ENCODE measurements at places on chromosomes 16 and 17.

- DNase-seq = no peak
Observed at GRCh38 chr17:6347776-6348175, 87.1 kb downstream of the AIPL1 start.

DNA sequence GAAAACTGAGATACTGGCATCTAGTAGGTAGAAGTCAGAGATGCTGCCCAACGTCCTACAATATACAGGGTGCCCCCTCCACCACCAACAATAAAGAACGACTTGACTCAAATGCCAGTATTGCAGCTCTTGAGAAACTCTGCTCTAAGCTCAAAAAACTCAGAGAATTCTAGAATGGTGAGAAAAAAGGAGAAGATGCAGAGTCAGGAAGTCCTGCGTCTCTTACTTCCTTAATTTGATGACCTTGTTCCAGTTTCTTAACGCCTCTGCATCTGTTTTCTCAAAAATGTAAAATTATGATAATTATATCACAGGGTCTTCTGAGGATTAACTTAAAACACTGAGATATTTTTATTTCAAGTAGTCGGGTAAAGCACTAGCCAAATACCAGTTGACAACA lies 1.7 kb upstream of the HSBP1 start:
- DNase-seq = no peak

- no peak for DNase-seq
Observed at GRCh38 chr16:71337631-71338030, 20.9 kb upstream of the CALB2 start.

- no peak for DNase-seq
Observed at GRCh38 chr16:14485121-14485551, 144.9 kb downstream of the PARN start.

DNA sequence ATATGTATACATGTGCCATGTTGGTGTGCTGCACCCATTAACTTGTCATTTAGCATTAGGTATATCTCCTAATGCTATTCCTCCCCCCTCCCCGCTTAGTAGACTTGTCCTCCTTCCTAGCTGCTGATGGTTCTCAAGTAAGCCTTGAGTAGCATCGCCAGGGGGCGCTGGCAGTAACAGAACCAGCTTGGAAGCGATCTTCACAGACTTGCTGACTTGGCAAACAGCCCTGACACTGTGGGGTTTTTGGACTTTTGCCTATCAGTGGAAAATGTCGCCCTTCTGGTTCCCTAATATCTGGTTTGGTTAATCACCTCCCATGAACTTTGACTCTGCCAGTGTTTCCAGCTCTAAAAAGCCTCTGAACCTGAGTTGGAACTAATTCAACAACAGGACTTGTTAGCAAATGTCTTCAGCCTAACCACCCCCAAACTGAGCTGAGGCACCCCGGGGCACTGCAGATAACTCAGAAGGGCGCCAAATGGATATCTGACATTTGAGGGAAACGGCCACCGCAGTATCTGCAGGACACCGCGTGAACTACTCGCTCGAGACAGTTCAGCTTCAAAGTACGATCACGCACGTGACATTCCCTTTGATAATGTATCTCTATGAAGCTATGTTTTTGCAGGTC lies 15.4 kb upstream of the SPATA32 start:
- peak; percentile 92 for DNase-seq

DNA sequence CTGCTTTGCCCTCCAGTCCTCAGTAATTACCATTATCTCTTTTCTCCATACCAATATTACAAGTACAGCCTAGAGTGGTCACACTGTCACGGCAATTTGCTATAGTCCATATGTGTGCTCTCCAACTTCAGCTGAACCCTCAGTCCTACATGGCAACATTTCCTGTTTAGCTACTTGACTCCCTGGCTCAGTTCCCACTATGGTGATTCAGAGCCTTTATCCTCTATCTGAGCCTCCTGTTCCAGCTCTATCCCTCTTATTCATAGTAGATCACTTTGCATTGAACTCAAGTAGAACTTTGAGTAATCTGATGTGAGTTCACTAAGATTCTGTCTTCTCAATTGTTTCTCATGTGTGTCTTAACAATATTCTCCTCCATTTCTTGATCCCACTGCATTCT lies 43.7 kb upstream of the GOSR1 start:
- DNase-seq = no peak

DNA sequence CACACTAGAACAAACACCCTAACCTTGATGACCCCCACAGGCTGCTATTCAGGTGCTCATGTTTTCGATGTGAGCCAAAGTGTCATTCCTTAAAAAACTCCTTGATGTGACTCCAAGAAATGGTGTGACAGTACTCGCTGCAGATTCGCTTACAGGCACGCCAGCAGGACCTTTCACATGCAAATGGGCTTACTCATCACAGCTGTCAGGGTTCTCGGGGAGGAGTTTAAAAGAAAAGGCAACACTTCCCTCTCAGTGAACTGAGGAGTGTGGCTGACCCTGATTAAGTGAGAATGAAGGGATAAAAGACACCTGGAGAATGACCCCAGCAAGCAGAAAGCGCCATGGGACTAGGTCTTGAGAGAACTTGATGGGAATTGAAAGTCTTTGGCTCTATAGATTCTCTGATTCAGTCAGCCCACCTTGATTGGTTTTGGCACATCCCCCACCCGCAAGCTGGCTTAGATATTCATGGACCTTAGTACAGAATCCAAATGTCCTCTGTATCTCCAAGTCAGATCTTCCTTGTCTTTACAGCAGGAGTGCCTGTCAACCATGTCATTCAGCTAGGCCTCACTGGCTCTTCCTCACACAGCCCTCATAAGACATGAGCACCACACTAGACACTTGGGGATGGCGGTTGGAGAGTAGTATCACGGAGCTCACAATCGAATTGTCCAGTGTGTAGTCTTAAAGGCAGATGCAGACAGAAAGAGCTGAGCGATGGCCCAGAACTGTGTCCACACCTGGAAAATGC lies 82.6 kb downstream of the HIC1 start:
- no peak for DNase-seq
